Suppressor macrophage treated with lipopolysaccharide for 1 hour (primary cell): ENCODE measurements at places on chromosomes 3 and 15.
A peak's percentile ranks its signal among the peaks of the same experiment; 100 is the strongest.

- peak; percentile 54 for DNase-seq
Measured at GRCh38 chr15:62026487-62027262, 33.6 kb downstream of the VPS13C start.

GRCh38 chr3:137121704-137122314 lies 164.0 kb downstream of the IL20RB start:
- peak; percentile 3 for DNase-seq

- DNase-seq = peak; percentile 57
Measured at GRCh38 chr15:63048776-63049665, 6.5 kb downstream of the TPM1 start.

GRCh38 chr3:134017490-134017889 lies 12.2 kb downstream of the SLCO2A1 start:
- DNase-seq = no peak
